WERI-Rb-1 (cell line): ENCODE measurements at places on chromosomes 6 and 20.
A peak's percentile ranks its signal among the peaks of the same experiment; 100 is the strongest.

DNA sequence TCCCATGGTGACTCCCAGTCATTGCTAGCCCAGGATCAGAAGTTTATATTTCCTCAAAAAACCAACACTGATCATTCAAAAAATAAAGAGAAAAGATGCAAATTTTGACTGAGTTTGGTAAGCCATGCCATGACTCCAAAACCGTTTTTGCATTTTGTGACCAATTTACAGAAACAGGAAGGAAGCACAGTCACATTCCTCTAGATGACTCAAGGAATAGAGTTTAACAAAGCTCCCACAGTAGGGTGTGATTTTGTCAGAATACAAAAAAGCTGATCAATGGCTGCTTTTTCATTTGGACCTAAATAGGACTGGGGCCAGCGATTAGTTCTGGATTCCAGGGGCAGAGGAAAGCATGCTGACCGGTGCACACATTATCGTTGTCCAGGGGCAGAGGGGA is 179.4 kb upstream of the AFDN start:
- no peak for DNase-seq

DNA sequence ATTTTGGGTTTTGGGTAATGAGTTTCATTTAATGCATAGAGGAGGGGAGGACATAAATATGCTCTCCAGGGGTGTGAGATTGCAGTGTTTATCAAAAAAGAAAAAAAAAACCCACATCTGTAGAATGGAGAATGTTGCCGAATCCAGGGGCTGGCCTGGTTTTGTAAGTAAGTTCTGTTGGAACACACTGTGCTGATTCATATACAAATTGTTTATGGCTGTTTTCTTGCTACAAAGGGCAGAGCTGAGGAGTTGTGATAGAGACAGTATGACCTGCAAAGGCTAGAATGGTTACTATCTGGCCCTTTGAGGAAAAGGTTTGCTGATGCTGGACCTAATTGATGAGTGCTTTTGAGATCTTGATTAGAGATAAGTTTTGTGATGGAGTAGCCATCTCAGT is 30.4 kb downstream of the SCAF8 start:
- no peak for DNase-seq

DNA sequence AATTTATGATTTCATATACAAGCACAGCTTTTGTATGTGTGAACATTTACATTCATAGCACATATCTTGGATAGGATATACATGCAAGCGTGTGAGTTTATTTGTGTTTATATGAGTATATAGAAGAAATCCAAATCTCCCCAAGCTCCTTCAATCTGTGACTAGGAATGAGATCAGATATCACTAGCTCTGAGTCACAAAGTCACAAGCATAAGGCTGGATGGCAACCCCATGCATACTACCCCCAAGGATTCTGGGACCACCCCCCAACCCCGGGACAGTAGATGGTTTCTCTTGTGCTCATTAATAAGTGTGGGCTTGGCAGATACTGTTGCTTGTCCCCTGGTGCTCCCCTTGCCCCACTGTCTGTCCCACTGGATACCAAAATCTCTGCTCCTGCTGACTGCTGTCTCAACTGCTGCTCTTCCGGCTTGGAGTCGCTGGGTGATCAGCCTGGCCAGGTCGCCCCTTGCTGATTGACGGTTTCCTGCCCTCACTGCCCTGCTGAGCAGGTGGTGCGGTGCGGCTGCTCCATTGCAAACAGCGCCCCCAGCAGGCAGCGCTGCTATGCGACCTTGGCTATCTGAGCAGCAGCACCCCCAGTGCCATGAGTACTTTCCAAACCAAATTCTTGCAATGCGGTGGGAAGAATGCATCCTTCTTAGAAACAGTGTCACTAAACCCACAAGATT is 279.4 kb downstream of the CD83 start:
- peak; percentile 28 for DNase-seq

DNA sequence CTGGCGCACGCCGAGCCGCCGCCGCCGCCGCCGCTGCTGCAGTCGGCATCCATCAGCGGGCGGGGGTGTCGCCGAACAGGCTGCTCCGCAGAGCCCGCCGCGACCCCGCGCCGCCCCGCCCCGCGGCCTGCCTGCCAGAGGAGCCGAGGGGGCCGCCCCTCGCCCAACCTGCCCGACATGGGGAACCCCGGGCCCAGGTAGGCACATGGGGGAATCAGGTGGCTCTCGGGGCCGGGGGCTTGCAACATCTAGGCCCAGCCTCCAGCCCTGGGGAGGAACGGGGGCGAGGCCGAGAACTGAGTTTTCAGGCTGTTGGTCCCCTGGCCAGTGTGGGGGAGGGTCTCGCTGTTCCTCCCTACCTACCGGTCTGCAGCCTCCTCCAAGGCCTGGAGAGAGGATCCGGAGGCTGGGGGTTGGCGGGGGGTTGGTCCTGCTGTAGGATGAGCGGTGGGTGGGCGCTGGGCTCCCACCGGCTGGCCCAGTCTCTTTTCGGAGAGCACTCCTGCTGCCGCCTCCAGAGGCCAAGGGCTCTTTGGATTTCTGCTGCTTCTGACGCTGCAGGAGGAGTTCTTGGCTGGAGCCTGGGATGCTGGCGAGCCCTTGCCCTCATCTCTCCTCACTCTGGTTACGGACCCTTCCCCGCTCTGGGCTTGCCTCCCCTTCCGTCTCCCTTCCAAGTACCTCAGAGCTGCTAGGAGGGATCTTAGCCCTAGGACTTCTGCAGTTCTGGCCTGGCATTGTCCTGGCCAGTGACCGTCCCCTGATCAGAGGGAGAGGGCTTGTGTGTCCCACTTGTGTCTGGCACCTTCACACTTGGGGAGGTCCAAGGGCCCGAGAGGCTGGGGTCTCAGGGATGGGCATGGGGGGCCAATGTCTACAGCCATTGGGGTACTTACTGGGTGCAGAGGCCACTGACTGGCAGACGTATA is at the start of gene EPB41L1:
EPB41L1 (plus strand) TSS at position 41 of the 929 bp plus-strand sequence. CDS start 19,038 bp downstream, outside the sequence.
- peak; percentile 26 for DNase-seq

DNA sequence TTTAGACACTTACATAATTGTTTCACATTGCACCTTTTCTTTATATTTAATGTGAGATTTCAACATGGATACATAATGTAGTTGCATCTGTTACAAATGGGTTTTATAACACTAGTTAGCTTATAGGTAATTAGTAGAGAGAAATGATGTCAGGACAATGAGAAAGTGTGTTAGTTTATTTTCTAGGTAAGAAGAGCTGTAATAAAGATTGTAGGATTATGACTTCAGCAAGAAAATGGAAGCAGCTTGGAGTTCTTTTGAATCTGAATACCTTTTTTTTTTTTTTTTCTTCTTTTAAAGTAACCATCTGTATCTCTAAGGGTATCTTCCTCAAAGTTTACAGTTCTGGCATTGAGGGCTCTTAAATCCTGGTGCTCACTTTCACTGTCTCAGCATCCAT is 35.3 kb downstream of the CD2AP start:
- DNase-seq = no peak

GRCh38 chr20:22904905-22905304 is 130.2 kb upstream of the SSTR4 start:
- no peak for DNase-seq

DNA sequence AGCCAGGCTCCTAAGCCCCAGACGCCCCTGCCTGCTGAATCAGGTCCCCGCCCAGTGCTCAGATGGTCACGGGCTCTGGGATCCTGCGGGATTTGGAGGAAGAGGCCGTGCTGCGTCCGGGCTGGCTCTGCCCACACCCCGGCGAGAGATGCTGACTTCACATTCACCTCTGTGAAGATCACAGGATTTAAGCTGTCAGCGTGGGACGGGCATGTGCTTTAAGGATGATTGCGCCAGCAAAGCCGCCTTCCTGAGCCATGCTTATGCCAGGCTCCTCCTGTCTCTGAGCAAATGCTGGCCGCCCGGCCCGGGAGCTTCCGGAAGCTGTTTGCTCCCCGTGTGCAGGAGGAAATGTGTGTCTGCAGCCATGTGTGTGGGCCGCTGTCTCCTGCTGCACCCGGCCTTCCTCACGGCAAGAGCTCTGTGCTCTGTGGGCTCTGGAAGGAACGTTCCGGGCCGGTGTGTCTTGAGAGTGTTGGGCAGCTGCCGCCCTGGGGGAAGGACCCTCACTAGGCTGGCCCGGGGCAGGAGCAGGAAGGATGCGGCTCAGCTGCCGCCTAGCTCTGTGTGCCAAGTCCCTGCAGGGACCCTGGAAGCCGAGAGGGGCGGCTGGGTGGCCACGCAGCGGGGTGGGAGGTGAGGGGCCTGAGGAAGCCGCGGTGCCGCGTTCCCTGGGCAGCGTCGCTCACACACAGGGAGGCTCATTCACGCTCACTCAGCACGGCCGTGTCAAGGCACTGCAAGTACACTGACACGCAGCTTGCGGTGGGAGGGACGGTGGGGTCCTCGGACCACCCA is 19.0 kb upstream of the BHLHE23 start:
- peak; percentile 80 for DNase-seq

DNA sequence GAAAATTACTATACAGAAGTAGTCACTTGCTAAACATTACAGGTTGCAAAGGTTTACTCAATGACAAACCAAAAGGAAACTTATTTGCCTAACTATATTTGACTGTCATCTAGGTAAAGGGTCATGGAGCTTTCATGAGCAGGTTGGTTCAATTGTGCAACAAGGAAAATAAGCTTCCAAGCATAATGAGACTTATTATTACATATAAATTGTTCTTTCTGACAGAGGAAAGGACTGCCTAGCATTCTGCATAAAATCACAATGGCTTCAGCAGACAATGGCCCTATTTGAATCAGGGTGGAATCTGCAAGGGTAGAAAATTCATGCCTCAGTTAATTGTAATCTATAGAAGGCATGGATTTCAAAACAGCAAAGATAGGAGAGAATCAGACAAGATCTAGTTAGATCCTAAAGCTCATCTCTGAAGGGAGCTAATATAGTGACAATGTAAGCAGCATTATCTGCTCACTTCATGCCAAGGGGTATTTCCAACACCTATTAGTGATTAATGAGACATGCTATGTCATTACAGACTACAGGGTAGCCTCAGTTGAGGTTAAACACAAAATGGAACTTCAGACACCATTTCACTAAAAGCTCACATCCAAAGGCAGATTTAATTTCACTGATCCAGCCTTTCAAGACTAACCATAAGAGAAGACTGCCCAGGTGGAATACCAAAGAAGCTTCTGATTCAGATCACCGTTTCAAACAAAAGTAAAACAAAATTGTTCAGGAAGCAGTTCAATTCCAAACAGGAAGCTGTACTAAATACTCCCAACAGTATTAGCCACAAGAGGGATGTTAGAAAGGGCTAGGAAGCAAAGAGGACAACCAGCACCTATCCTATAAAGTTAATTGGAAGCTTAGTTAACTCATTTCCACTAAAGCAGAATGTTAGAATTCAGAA is 8.5 kb downstream of the STAU1 start:
- DNase-seq = no peak

- DNase-seq = no peak
Observed at GRCh38 chr6:45365036-45365435, 12.7 kb downstream of the SUPT3H start.

DNA sequence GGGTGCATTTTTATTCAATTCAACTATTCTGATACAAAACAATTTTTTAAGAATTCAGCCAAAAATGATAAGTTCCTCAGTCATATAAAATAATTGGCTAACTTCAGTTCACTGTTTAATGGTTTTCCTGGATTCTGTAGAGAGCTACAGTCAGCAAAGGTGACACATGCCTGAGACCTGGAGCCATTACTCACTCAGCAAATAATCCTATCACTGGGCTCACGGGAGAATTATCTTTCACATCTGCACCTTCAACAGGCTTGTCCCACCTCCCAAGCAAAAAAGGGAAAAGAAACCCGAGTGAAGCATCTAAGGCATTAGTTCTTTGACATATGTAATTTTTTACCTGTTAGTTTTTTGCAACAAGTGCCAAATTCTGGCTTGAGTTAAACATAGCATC is 34.9 kb upstream of the FOXA2 start:
- no peak for DNase-seq

DNA sequence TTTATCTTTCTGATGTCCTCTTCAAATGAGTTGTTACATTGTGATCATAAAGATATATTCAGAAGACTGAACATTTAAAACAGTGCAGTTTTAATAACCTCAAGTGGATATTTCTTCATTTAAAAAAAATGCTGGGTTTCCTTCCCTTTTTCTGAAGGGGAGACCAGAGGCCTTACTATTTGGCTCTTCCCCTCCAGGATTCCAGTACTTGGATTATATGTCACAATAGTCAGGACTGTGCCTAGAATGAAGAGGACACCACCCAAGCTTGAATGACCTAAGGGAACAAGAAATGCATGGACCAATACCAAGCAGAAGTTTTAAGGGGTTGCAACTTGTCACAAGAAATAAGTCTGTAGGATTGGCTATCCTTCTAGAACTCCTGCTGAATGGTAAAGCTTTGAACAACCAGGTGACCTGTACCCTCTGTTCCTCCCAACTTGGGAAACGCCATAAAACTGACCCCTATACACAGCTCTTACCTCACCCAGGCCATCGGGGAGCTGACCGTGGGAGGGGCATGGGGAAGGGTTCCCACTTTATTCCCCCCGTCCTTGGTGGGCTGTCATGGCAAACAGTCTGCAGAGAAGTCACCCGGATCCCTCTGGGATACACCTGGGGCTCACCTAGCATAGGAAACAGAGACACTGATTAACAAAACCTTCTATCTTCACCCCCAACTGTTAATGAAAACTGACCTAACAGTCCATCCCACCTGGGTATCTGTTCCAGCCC is 2.0 kb downstream of the FRS3 start:
- no peak for DNase-seq

DNA sequence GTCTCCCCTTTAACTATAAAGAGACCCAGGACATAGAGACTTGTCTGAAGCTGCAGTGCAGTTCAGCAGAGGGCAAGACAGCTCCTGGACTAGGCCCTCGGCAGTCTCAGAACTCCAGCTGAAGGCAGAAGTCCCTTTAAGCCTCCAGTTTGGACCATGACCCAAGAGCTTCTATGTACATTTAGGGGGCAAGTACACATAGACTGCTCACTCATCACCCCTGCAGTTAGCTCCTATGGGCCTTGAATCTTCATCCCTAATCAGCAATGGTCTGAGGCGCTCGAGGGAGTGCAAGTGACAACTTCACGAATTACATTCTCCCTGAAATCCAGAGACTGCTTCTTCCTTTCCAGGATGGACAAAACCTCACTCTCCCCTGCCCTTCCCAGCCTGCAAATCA is 47.4 kb downstream of the KCNK5 start:
- DNase-seq = no peak

- DNase-seq = peak; percentile 55
Observed at GRCh38 chr6:16238057-16238962, at the start of gene GMPR. Gene GMPR, plus strand, starts transcription at chr6:16238587. Its CDS starts 107 bp downstream, at chr6:16238694.

DNA sequence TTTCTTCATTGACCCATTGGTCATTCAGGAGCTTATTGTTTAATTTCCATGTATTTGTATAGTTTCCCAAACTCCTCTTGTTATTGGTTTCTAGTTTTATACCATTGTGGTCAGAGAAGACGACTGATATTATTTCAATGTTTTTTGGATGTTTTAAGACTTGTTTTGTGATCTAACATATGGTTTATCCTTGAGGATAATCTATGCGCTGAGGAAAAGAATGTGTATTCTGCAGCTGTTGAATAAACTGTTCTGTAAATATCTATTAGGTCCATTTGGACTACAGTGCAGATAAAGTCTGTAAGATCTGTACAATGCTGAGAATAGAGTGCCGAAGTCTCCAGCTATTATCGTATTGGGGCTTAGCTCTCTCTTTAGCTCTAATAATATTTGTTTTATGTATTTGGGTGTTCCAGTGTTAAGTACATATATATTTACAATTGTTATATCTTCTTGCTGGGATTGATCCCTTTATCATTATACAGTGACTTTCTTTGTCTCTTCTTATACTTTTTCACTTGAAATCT is 223.3 kb upstream of the ZNF217 start:
- DNase-seq = no peak
